ENCODE measurements at places on chromosomes 6 and 20. TPM values are rescaled to one million over a fixed set of nuclear protein-coding genes. Genes with fewer than 3 reads are reported as not detected.
A peak's percentile ranks its signal among the peaks of the same experiment; 100 is the strongest.

The ASIP gene
- total RNA-seq = 2.1 TPM

DNA sequence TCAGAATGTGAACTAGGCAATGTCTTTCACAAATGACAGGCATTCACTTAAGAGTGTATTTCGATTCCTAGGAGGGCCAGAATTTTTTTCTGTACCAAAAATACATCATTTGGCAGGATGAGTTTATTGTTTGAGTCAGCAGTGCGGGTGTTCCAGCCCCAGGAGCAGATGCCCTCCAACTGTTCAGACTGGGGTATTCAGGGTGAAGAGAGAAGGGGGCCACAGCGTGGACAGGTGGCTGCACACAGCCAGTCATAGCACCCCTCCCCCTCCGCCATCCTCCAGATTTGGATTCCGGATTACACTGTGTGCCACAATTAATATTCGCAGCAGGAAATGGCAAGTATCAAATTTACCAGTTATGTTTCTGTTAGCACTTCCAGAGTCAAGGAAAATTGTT, 38.6 kb downstream of the RIPOR2 start:
- H3K27me3 ChIP-seq = no peaks in the 10 kb centered on the region
- DNase-seq = no peak
- no peaks in the 10 kb centered on the region for H3K36me3 ChIP-seq
- H3K4me1 ChIP-seq = no peaks in the 10 kb centered on the region
- no peak overlapping the region for H3K27ac ChIP-seq
- H3K4me3 ChIP-seq = no peak overlapping the region

DNA sequence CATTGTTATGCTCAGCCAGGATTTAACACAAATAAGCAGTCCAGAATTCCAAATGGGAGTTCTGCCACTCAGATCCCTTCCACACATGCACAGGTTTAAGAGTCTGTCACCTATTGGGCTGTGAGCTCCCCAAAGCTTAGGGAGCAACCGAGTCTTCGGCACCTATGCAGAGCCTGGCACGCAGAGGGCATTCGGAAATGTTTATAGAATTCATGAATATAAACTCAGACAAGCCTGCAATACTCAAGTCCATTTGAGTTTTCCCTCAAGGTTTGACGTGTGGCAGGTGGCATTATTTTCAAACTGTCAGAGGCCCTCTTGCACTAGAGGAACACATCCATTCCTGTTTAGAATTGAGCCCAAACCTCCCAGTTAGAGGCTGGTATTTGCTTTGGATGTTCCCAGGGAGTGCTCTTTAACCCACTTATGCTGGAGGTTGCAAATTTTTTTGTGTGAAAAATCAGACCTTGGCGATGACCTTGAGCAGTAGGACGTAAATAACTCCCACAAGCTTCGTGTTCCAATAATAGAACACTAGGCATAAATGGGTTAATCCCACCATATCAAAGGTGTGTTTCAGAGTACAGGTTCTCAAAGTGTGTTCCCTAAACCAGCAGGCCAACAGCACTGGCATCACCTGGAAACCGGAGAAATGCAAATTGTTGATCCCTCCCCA, 28.1 kb downstream of the MAP1LC3A start:
- DNase-seq = peak; percentile 10
- no peaks in the 10 kb centered on the region for H3K27me3 ChIP-seq
- H3K36me3 ChIP-seq = no peaks in the 10 kb centered on the region
- no peak overlapping the region for H3K27ac ChIP-seq

The DEFB119 gene
- 549 TPM for total RNA-seq

GRCh38 chr6:113856625-113857555, at the start of gene MARCKS:
Gene MARCKS (plus strand): TSS chr6:113857345. CDS start chr6:113857746, 401 bp downstream.
- H3K36me3 ChIP-seq = no peaks in the 10 kb centered on the region
- peak within 1 kb of the TSS; percentile 70 for H3K4me3 ChIP-seq
- DNase-seq = peak; percentile 90
